ENCODE measurements at places on chromosomes 3 and 15. TPM values are rescaled to one million over a fixed set of nuclear protein-coding genes. Genes with fewer than 3 reads are reported as not detected.

- no peak for DNase-seq
Measured at GRCh38 chr3:192133271-192133670, 594.1 kb downstream of the FGF12 start.

DNA sequence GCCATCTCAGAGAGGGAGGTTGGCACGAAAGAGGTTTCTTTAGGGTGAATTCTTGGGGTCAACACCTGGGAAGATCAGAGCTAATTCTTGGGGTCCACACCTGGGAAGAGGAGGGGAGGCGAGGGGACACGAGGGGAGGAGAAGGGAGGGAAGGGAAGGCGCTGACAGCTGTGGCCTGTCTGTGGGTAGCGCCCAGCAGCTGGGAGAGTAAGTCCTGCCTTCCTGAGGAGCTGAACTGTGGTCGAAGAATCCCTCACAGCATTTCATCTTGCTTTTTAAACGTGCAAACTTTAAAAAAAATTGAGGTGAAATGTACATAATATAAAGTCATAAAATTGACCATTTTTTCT lies 63.2 kb upstream of the CGNL1 start:
- no peak for DNase-seq

GRCh38 chr3:195352895-195353488 lies 82.0 kb upstream of the XXYLT1 start:
- no peak for DNase-seq

GRCh38 chr15:52105846-52106245 lies 6.7 kb downstream of the BCL2L10 start:
- DNase-seq, result no peak

DNA sequence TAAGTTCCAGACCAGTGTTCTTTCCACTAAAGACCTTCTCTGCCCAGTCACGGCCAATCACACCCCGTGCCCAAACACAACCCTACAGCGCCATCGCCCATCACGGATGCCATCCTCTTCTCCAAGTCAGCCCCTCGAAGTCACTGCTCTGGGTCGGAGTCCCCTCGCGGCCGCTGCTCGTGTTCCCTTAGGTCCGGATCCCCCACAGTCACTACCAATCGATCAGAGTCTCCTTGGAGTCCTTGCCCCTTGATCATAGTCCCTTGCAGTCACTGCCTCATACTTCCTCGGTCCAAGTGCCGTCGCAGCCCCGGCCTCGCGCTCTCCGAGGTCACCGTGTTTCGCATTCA lies 461 bp downstream of the PCYT1A start:
- DNase-seq, result peak; percentile 51

DNA sequence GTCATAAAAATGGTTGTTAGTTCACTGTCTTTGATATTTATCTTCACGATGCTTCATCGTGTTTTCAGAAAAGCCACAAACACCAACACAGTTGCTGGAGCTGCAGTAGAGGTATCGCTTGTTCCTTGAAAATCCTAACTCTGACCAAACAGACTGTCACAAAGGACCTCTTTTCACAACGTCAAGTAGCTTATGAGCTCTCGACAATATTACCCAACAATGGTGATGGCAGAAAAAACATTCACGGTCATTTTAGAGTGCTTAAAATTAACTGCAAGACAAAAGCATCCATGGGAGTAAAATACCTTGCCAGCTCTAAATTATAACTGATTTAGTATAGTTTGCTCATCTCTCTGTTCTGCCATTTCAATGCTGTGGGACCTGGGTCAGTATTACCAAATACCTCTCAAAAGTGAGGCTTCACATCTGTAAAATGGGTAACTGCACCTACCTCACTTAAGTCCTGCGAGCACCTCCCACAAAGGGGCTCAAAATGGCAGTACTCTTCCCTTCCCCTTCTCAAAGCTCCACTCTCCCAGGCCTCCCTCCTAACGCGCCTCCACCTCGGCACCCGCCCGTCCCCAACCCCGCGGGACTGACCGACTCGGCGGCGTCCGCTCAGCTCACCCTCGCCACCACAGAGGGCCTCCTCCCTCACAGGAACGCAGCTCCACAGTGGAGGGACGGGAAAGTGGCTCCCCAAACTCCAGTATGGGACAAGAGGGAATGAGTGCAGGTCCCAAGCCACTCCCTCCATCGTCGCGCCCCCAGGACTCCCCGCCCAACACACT lies 546 bp downstream of the TRIM59 start:
- peak; percentile 70 for DNase-seq

ANKRD34C gene
- not detected for total RNA-seq

C3orf70 gene
- 0.13 TPM for total RNA-seq

Data from activated CD8-positive, alpha-beta T cell treated with anti-CD3 and anti-CD28 coated beads, Interleukin-2, amount 10 ng/mL, durations not matched to agents 7 days and 5 days (primary cell).